Stimulated activated CD4-positive, alpha-beta T cell treated with anti-CD3 and anti-CD28 coated beads, Interleukin-1b, Interleukin-23, amount 100 ng/mL, for 4 hours (primary cell): ENCODE measurements at places on chromosomes 6 and 20.
A peak's percentile ranks its signal among the peaks of the same experiment; 100 is the strongest.

DNA sequence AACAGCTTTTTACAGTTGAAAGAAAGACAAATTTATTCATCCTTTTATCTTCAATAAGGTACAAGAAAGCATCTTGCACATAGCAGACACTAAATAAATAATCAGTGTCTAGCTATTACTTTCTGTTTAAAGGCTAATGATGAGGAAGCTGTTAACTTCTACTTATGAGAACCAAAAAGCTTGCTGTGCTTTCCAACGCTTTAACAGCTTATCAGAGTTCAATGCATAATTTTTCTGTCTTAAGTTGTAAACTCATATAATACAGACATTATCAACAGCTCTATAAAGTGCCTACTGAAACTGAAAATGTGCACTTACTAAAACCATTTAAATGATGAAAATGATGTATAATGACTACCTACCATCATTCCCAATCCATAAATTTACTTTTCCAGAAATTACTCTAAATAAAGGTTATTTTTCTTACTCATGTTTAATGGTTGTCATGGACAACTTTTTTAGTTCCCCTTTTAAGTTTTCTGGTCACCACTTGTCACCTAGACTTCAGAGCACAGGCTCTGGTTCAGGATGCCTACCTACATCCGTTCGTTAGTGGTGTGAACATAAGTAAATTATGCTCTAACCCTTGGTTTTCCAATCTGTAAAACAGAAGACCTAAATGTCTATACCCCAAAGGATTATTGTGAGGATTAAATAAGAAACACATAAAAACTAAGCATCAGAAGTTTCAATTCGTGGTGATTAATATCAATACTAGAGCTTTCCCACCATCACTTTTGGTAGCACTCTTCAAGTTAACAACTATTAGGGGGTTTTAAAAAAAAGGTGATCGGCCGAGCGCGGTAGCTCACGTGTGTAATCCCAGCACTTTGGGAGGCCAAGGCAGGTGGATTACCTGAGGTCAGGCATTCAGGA is 8.0 kb downstream of the PNISR start:
- DNase-seq, result no peak

- no peak for DNase-seq
Observed at GRCh38 chr6:160170018-160170680, 48.5 kb downstream of the SLC22A1 start.

DNA sequence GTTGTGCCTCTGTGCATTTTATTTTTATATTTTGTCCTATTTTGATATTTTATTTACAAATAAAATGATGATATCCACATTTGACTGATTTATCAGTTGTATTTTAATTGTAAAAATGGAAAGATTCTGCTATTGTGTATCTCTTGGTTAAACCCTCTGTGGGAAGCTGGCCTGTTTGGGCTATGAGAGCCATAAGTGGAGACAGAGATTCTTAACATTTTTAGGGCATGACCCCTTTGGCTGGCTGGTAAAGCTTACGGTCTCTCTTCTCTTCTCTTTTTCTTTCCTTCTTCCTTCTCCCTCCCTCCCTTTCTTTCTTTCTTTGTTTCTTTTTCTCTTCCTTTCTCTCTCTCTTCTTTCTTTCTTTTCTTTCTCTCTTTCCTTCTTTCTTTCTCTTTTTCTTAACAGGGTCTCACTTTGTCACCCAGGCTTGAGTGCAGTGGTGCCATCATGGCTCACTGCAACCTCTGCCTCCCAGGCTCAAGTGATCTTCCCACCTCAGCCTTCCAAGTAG is 172.3 kb upstream of the CDYL start:
- no peak for DNase-seq

GRCh38 chr20:3119044-3119443 is 34.5 kb upstream of the AVP start:
- DNase-seq, result no peak

DNA sequence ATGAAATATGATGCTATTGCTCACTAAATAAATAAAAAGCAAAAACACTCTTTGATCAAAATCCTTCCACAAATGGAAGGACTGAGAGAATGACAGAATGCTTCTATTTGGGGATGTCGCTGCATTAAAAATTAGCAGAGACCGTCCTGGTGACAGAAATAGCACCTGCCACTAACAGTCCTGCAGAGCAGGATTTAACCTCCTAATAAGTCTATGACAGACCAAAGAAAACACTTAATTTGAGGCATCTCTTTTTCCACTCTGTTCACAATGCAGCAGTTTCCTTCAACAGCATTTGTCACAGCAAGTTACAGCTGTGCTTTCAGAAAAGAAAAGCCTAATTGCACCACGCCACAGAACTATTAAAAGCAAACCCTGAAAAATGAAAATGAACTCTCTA is 140.6 kb upstream of the BEND6 start:
- no peak for DNase-seq

GRCh38 chr6:26342106-26343004 is 22.6 kb upstream of the BTN3A2 start:
- DNase-seq, result no peak

DNA sequence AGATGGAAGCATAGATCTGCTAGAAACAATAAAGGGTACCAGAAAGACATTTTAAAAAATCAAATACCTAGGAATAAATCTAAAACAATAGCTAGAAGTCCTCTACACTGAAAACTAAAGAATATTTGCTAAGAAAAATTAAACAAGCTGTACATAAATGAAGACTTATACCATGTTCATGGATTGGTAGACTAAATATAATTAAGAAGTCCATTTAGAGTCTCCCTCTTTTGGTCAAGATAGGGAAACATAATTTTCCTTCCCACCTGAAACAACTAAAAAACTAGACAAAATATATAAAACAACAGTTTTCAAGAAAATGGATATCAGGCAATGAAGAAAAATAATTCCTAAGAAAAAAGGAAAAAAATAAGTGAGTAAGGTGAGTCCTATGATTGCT is 120.0 kb upstream of the TAB2 start:
- no peak for DNase-seq

GRCh38 chr6:7812623-7813022 is 86.7 kb downstream of the BMP6 start:
- DNase-seq, result no peak

GRCh38 chr6:110064744-110065524 is 86.8 kb downstream of the GPR6 start:
- DNase-seq, result no peak

DNA sequence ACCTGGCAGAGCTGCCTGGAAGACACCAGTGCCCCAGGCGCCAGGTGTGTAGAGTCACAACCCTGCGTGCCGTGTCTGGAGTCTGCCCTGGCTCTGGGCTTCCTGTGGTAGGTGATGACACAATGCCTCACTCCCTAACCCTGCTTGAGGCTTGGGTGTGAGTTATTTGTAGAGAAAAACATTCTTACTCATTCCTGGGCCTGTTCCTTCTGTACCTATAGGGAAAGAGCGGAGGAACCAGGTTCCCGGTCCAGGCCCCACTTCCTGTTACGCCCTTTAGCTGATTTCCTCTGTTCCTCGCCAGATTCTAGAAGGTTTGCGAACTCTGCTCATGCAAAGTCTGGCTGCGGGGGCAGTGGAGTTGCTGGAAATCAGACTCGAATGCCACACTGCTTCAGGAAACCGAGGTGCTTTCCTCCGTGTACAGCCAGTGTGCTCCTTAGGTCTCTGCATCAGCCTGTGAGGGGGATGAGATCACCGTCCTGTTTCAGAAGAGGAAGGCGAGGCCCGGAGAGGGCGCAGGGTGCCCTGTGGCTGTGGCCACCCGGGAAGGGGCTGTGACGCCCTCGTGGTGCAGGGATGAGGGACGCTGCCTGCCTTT is 67.1 kb upstream of the DUSP22 start:
- peak; percentile 49 for DNase-seq

DNA sequence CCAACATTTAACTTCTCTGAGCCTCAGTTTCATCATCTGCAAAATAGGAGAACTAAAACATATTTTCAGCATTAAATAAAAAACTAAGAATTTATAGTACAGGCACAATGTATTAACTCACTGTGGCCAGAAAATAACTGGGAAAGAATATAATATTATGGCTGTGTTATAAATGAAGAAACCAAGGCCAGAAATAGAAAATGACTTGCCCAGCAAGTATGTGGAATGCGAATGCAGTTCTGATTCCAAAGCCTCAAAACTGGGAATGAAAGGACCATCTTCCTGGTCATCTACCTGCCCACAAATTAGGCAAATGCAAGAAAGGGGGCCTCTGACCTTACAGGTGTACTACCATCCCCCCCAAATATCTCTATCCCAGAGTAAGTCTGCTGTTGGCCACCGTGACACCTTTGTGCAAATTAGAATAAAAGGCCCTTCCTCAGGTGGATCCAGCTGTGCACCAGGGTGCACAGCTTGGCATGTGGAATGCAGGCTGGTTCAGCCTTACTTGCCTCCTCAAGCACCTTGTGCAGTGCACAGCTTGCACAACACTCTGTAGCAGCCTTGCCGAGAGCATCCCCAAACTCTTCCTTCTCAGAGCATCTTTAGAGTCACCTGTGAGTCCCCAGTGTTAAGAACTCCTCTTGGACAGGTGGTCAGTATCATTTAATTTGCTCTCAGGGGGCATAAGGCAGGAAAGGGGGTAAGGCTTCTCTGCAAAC is 4.4 kb downstream of the SLC13A3 start:
- no peak for DNase-seq

GRCh38 chr6:29763491-29764289 is 40.5 kb downstream of the HLA-F start:
- no peak for DNase-seq

- DNase-seq, result no peak
Observed at GRCh38 chr6:108435391-108435790, 125.3 kb upstream of the FOXO3 start.

DNA sequence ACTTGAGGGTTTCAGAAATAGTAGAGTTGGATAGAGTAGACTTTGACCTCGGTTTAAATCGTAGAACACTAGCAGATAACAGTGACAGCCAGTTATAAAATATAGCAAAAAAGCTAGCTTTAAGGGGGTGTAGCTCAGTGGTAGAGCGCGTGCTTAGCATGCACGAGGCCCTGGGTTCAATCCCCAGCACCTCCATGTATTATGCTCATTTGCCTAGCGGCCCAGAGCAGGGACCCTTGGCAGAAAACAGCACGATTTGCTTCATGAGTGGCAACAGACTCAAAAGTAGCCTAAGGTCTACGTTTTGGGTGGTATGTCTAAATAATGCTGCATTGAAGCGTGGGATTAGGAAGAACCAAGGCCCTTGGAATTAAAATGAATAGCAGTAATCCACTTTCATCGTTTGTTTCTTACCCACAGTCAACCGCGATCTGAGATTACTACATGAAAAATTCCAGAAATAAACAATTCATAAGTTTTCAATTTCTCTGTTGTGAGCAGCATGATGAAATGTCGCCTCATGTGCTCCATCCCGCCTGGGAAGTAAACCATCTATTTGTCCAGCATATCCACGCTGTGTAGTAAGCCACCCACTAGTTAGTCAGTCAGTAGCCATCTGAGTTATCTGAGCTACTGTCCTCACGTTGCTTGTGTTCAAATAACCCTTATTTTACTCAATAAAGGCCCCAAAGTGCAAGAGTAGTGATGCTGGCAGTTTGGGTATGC is 184.9 kb downstream of the GPX5 start:
- no peak for DNase-seq

DNA sequence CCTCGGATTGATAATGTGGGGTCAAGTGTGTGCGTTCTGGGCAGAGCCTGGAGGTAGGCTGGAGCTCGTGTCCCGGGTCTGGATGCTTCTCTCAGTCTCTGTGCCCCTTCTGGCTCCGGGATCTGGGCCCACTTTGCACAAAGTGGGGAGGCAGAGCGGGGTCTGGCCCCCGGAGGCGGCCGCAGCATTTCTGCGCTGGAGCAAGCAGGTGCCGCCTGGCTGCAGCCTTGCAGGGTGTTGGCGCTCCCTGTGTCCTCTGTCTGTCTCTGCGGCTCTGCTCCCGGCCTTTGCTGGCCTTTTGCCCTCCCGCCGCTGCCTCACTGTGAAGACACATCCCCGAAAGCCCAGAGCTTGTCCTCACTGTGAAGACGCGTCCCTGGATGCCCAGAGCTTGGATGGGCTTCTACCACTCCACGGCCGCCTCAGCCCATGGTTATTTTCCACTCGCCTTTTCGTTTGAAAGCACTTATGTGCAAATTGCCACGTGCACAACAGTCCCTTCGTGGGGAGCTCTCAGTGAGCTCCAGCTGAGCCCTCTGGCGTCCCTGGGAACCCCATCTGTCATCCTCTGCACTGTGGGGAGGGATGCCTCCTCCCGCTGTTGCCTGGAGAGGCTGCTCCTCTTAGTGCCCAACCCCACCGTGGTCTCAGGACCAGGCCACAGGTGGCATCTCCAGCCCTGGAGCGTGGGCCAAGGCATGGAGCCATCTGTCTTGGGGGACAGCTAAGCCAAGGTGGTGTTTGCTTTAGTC is 17.4 kb downstream of the SLCO4A1 start:
- no peak for DNase-seq

- no peak for DNase-seq
Observed at GRCh38 chr20:41373251-41373783, 6.7 kb upstream of the EMILIN3 start.

DNA sequence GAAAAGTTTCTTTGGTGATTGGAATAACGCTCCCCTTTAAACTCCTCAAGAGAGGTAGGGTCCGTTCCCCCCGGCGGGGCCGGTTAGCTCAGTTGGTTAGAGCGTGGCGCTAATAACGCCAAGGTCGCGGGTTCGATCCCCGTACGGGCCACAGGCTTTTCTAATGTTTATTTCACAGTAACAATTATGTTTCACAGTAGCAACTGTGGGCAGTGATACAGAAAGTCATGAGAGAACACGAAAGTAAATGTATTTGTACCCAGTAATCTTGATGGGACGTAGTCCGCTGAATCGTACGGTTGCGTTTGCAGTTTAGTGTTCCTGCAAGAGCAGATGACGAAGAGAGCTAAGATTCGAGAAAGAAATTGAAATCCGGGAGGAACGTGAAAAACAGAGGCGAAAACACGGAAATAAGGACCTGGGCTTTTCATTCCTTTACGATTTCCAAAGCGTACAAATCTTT is 505.5 kb downstream of the PRIM2 start:
- no peak for DNase-seq

DNA sequence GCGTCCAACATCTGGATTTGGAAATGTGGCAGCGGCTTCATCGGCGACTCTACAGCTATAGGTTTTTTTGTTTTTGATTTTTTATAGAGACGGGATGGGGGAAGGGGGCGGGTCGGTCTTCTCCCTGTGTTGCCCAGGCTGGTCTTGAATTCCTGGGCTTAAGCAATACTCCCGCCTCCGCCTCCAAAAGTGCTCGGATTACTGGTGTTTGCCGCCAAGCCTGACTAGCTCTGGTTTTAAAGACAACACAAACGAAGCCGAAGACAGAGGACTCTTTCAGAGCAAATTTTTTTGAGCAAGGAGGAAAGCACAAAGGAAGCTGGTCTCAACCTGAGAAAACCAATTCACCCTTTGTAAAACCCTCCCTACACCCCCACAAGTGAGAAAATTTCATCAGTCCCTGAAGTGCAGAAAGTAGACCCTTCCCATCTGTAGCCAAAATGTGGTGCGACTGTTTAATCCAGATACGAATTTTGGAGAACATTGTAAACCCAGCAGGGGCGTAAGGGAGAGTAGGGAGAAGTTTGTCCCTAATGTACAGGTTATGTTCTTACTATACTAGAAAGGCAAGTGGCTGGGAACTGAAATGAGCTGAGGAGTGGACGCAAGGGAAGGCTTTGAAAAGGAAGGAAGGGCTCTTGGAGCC is 185.9 kb downstream of the TRIM27 start:
- DNase-seq, result no peak
